B cell (primary cell): ENCODE measurements at places on chromosomes 5 and 9. TPM values are rescaled to one million over a fixed set of nuclear protein-coding genes. Genes with fewer than 3 reads are reported as not detected.
A peak's percentile ranks its signal among the peaks of the same experiment; 100 is the strongest.

GRCh38 chr5:65774346-65774745 lies 52.3 kb downstream of the NLN start:
- no peak for DNase-seq

The MYOZ3 gene
- 0.04 TPM in 1 of 2 replicates, not detected in the other for polyA plus RNA-seq

GRCh38 chr5:126866851-126867636 lies 90.1 kb downstream of the LMNB1 start:
- DNase-seq: no peak

The RNF145 gene
- polyA plus RNA-seq: 24.5 and 51.9 TPM in 2 replicates

The DMXL1 gene
- polyA plus RNA-seq: 37.9 and 39.4 TPM in 2 replicates

- DNase-seq: no peak
These were observed 333.3 kb downstream of the MAT2B start for GRCh38 chr5:163838738-163839137.

The SPAAR gene
- not detected in 2 replicates for polyA plus RNA-seq

GRCh38 chr5:29042152-29042551 lies 2003.8 kb upstream of the CDH9 start:
- no peak for DNase-seq

The IRX1 gene
- not detected in 2 replicates for polyA plus RNA-seq

GRCh38 chr9:104961701-104962359 lies 33.9 kb upstream of the ABCA1 start:
- DNase-seq: no peak

- no peak for DNase-seq
These were observed 6.0 kb downstream of the OLFML2A start for GRCh38 chr9:124782661-124783574.

The PCDHGB3 gene
- 0.33 and 0.52 TPM in 2 replicates for polyA plus RNA-seq

The MZB1 gene
- polyA plus RNA-seq: 306 and 375 TPM in 2 replicates

- DNase-seq: no peak
These were observed 532.9 kb downstream of the ANXA1 start for GRCh38 chr9:73684601-73685000.

- no peak for DNase-seq
These were observed 170.5 kb upstream of the SMIM23 start for GRCh38 chr5:171614971-171615653.

GRCh38 chr9:137299938-137300337 lies 2.1 kb downstream of the NRARP start:
- no peak for DNase-seq

DNA sequence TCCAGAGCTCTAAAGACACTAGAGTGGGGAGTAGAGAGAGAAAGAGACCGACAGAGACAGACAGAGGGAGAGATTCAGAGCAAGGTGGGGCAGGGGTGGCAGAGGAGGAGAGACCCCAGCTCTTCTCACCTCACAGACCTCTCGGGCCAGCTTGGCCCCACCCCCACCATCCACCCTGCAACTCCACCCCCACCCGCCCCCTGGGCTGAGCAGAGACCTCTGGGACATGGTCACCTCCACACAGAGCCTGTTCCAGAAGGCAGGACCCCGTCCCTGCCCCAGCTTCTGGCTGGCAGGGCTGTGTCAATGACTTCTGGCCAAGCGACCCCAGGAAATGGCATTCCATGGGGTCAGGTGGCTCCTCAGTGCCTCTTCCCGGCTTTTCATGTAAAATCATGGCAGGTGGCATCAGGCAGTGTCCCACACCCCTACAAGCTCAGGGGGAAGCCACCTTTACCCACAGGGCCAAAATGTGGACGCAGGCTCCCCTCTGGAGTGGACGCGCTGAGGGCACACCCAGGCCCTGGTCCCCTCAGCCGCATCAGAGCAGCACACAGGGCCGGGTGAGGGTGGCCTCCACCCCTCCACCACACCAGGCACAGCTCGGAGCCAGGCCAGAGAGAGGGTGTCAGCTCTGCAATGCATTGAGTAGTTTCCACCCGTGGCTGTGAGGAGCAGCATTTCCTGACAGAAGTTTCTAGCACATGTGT lies 131.2 kb upstream of the LPCAT1 start:
- peak; percentile 29 for DNase-seq

- peak; percentile 37 for DNase-seq
These were observed 9.6 kb downstream of the STK10 start for GRCh38 chr5:172178301-172178987.

The CA9 gene
- not detected in 2 replicates for polyA plus RNA-seq

DNA sequence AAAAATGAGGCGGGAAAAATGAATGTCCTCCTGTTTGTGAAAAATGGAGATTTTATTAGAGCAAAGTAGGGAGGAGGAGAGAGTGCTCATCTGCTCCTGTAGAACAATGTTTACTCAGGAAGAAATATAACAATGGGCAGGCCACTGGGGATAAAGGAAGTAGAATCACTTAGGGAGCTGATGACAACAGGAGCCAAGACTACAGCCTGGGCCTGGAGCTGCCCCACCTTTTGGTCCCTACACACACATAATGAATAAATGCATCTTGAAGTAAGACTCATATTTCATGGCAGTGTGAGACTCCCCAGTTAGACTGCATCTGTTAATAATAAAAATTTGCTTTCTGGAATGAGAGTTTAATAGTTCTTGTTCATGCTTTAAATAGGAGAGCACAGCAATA lies 1939.8 kb downstream of the EFNA5 start:
- DNase-seq: no peak

GRCh38 chr9:124312290-124313265 lies 54.8 kb downstream of the NEK6 start:
- DNase-seq: no peak

The FRMD3 gene
- 0.37 and 0.85 TPM in 2 replicates for polyA plus RNA-seq

- DNase-seq: no peak
These were observed 8.0 kb downstream of the SPOCK1 start for GRCh38 chr5:137491121-137491520.

- DNase-seq: no peak
These were observed 2.8 kb downstream of the CDH10 start for GRCh38 chr5:24642022-24642421.

- DNase-seq: no peak
These were observed 12.7 kb upstream of the LIFR start for GRCh38 chr5:38569180-38569579.

The PCDHB15 gene
- 0.10 TPM in 1 of 2 replicates, not detected in the other for polyA plus RNA-seq

GRCh38 chr9:116541402-116541801 lies 145.7 kb upstream of the TRIM32 start:
- DNase-seq: no peak

GRCh38 chr5:23316060-23316591 lies 191.3 kb upstream of the PRDM9 start:
- no peak for DNase-seq

The DIRAS2 gene
- polyA plus RNA-seq: not detected in 2 replicates
